ENCODE measurements at places on chromosomes 6 and 20.

DNA sequence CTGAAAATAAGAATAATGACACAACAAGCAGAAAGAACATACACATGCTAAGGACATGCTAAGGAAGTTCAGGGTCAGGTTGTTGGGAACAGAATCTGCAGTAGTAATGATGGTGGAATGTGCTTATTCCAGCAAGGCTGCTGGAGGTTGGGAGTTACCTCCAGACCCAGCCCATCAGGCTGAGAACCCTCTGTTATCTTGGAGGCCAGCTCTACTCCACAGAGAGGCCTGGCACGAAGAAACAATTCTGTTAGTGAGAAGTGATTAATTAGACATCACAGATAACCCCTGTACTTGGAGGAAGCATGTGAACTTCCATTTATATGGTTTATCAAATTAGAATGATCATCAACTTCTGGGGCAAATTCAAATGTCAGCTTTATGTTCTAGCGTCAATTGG, 22.1 kb upstream of the ARHGAP18 start:
- no peak for DNase-seq

- no peak for DNase-seq
Measured at GRCh38 chr6:10217111-10217510, 197.8 kb downstream of the TFAP2A start.

- no peak for DNase-seq
Measured at GRCh38 chr6:169839898-169840631, 88.6 kb downstream of the ERMARD start.

- no peak for DNase-seq
Measured at GRCh38 chr6:37492236-37492972, 7.3 kb downstream of the CCDC167 start.

DNA sequence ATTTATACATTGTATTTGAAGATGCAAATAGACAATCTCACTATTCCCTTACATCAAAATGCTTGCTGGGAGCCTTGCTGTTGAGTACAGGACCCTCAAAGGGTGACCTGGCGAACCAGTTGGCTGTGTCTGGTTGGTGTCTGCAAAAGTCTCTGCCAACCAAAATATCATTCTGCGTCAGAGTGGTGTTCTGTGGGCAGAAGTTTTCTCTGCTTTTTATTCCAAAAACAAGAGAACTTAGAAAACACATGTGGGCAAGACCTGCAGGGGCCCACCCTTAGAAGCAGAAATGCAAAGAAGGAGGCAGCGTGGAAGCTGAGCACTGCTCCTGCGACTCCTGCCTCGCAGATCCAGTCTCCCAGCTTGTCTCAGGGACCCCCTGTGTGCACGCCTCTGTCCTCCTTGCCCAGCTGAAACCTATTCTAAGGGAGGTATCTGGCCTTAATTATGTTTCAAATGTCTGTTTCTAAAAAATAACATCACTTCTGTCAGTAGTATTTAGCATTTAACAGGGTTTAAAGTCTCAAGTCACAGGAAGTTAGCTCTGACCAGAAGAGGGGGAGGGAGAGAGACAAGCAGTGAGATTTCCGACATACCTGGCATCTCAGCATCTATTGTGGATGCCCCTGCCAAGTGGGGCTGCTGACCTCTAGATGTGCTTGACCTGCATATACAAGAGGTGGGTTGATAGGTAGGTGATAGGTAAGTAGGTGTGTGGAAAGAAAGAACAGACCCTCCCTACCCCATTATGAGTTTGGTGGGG, 101.3 kb downstream of the SASH1 start:
- no peak for DNase-seq

DNA sequence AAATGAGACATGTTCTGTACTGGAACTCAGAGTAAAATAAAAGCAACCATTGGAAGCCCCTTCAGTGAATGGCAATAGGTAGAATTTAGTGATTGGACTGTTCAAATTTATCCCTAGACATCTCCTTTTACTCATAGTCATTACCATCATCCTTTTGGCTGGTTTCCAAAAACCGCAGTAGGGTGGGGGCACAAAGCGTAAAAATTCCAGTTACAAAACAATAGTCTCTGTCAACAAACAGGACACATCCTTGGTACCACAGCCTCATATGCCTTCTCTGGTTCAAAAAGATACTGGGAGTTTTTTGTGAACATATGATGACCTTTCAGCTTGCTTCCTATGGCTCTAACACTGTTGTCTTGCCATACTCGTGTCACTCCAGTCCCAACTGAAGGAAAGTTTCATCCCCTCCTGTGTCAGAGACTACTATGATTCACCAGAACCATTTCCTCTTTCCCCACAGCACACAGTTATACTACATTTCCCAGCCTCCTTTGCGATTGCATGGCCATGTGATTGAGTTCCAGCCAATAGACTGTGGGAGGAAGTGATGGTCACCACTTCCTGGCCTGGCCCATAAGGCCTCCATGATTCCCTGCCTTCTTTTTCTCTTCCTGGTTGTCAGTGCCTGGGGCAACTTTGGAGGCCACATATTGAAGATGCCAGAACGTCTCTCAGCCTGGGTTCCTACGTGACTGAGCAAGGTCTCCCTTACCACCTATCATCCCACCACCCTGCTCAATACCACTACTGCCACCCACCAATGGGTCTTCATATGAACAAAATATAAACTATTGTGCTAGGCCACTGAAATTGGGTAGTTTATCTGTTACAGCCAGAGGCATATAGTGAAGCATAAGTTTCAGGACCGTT, 162.4 kb downstream of the ID4 start:
- DNase-seq, result peak; percentile 84

DNA sequence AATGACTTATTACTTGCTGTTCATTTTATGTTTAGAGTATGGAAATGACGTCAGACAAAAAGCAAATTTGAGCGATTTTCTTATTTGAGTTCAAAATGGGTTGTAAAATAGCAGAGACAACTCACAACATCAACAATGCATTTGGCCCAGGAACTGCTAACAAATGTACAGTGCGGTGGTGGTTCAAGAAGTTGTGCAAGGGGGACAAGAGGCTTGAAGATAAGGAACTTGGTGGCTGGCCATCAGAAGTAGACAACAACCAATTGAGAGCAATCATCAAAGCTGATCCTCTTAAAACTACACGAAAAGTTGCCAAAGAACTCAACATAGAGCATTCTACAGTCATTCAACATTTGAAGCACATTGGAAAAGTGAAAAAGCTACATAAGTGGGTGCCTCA, 43.8 kb downstream of the REV3L start:
- peak; percentile 48 for DNase-seq

GRCh38 chr6:35065870-35066269, 75.3 kb downstream of the TCP11 start:
- no peak for DNase-seq

DNA sequence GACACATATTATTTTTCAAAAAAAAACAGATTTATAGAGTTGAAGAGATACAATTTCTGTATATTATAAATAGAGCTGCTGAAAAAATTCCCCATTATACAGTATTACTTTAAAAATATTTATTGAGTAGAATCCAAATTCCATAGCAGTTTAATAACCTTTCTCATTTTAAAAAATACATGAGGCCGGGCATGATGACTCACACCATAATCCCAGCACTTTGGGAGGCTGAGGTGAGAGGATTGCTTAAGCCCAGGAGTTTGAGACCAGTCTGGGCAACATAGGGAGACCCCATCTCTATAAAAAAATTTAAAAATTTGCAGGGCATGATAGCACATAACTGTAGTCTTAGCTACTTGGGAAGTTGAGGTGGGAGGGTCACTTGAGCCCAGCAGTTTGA, 13.0 kb downstream of the ATRN start:
- no peak for DNase-seq

DNA sequence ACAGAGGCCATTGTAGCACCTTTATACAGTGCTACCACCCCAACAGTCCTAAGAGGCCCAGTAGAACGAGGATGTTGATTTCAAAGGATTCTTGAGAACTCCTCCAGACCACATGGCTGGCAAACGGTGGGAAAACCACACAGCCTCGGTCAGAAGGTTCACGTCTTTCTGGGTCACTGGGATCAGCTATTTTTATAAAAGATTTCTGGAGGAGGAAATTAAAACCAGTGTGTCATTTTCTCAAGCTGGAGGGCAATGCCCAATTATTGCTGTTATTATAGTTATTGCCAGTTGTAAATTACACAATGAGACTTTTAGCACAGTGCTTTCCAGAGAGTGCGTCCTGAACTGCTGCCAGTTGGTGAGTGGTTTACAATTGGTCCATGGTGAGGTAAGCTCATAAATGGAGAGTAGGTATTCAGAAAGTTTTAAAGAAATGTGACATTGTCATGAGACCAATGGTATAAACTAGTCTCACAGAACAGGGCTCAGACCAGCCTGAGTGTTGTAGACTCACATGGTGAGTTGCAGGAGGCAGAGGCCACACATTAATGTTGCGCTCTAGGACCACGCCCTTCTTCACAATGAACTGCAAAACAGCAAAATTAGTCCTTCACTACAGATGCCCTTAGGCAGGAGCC, 8.4 kb upstream of the PPP1R14C start:
- DNase-seq, result no peak

DNA sequence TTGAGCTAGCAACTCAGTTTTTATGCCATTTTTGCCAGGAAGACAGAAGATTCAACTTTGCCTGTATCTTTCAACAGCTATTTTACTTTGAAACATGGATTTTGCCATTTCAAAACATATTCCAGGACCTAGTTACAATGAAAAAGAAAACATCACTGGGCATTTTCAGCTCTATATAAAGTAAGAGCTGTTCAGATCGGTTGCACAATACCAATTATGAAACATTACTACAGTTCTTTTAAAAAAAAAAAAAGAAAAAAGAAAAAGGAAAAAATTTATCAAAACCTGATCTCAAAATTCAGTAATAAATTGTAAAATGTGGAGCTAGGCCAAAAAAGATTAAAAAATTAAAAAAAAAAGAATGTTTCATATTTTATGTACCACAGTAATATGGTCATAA, 15.6 kb downstream of the BCLAF1 start:
- no peak for DNase-seq

- DNase-seq, result no peak
Measured at GRCh38 chr6:79385333-79385732, 150.9 kb upstream of the HMGN3 start.

DNA sequence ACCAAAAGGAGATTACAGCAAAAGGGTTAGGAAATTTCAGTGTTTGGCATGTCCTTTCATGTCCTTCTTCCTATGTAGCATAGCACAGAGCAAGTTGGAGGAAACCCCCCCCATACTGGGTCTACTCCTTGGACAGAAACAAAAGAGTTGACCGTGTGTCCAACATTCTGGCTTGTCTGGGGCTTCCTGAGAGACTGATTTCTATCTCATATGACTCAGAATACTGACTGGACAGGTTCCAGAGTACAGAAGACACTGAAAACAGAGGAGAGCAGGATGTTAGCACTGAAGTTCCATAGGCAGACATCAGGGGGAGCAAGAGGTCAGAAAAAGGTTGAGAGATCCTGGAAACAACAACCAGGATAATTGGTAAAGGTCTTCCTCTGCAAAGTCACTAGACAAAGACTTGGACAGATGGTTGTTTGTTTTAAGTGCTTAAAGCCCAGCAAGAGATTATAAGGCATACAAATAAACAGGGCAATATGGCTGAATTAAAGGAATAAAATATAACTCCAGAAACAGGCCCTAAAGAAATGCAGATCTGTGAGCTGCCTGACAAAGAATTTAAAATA, 48.4 kb downstream of the USP49 start:
- peak; percentile 78 for DNase-seq

DNA sequence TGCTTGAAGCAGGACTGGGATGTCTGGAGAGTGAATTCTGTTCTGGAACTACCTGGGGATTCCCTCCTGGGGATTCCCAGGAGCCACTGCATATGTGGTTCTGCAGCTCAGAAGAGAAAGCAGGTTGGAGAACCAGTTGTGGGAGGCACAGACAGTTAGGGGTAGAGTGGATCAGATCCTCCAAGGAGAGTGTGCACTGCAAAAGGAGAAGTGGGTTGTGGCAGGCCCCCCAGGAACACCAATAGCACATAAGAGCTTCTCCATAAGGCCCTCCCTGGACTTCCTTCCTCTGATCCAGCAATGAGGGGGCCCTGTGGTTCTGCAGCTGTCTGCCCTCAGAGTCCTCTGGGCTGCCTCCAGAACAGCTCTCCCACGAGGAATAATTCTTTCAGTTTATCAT, 369.2 kb upstream of the CNR1 start:
- peak; percentile 58 for DNase-seq

DNA sequence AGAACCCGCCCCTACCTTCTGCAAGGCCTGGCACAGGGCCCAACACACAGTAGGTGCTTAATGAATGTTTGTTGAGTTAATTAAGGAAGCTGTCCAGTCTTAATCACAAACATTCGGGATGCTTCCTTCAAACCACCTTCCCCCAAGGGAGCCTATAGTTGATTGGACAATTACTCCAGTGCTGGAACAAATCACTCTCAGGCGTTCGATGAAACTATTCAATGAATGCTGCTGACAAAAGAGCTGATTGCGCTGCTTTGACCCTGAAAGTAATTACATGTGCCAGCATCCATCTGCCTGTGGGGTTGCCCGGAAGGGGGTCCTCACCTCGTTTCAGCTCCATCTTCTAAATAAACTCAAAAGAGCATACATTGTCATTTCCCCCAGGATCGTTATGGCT, 112.0 kb upstream of the SRSF6 start:
- no peak for DNase-seq

GRCh38 chr6:44594481-44594880, 207.0 kb downstream of the CDC5L start:
- no peak for DNase-seq

All from NB4 (cell line).